Urinary bladder (tissue), 4 donors: ENCODE measurements at places on chromosomes 1 and 21.

DNA sequence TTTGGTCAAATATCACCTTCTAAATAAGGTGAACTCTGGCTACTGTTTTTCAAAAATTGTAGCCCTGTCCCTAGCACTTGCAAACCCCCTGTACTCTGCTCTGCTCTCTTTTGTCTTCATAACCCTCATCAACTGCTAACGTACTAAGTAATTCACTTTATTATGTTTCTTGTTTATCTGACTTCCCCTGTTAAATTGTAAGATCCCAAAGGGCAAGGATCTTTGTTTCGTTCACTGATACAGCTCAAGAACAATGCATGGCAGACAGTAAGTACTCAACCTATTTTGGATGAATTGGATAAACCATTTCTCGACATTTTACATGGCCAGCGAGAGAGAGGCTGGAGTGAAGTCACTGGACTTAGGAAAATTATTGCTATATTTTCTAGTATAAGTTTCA, 46.9 kb downstream of the ATP5PF start:
- DNase-seq, result no peak

DNA sequence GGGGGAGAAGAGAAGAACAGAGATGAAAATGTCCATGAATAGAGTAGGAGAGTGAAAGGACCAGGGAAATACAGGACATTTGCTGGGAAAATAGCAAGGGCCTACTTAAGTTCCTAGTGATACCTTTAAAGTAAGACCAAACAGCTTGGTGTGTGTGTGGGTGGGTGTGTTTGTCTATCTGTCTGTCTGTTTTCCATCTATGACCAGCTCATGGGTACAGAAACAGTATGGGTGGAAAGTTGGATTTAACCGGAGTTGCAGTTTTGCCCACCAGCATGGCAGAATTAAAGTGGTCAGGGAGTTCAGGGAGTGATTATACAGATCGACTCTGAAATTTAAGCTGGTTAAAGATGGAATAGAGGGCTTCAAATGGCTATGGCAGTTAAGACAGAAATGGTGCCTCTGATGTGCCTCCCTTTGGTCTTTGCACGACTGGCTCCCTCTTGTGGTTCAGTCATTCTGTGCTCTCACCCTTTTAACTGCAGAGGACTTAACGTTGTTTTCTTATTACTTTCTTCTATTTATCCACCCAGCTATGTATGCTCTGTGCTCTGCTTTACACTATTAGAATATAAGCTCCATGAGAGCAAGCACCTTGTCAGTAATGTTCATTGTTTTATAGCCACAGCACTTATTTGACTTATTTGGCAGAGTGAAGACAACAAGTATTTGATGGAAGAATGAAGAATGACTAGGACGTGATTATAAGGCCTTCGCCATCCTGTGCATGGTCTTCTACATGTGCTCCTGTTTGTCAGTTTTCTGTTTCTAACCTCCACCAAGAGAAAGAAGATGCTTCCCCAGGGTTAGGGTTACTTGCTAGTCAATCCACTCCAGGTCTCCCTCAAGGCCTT, 72.7 kb upstream of the AK4 start:
- DNase-seq, result no peak

- DNase-seq, result no peak
These were observed 10.4 kb downstream of the BCAN start for GRCh38 chr1:156652131-156652991.

DNA sequence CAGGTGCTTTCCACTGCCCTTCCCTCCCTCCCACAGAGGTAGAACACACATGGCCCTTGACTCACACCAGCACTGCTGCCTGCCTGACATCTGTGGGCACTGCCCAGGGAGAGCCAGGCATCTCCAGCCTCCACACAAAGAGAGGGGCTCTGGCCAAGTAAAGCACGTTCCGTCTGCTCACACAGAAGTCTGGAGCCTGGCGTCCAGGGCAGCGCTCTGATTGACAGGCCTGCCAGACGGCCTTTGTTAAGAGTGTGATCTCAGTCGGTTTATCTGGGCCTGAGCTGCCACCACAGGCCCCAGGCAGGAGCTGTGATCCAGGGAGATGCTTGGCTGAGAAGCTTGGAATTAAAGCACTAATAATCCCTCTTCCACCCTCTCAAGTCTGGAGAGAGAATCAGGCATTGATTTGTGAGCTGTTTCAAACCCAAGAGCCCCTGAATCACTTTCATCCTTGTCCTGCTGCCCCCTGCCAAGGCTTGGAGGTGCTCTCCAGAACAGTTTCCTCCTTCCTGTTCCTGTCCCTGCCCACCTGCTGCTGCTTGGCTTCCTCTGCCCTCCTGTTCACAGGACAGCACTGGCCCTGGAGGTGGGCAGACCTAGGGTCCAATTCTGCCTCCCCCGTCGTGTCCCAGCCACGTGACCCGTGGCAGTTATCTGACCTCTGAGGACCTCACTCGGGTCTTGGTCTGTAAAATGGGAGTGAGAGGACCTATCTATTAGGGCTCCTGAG, 3.7 kb downstream of the DMRTB1 start:
- no peak for DNase-seq
